ENCODE measurements at places on chromosomes 12 and 14.

DNA sequence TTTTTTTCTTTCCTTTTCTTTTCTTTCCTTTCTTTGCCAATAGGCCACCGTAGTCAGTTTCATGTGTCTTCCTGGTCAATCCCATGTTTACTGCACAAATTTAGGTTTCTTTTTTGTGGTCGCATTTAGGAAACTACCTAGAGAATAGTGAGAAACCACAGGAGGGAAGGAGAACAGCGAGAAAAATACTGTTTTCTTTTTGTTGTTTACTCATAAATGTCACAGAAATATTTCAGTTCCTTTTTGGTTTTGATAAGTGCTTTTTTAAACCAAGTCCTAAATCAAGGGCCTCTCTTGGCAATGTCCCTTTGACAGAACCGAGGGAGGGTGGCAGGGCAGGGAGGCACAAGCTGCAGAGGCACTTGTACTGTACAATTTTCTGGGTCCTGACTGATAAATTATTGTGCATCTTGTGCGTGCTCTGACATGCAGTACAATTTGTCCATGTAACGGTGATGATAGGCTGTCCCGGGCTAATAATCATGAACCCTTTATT, 326.1 kb downstream of the CACNA1C start:
- DNase-seq = no peak

- DNase-seq = peak; percentile 37
Observed at GRCh38 chr12:27780612-27781408, 774 bp upstream of the MANSC4 start.

- DNase-seq = no peak
Observed at GRCh38 chr12:131119936-131120335, 166.2 kb downstream of the ADGRD1 start.

- no peak for DNase-seq
Observed at GRCh38 chr12:104279164-104279563, 24.4 kb upstream of the EID3 start.

GRCh38 chr12:53103860-53104305, 597 bp downstream of the SOAT2 start:
- no peak for DNase-seq

GRCh38 chr12:466039-466438, 6.3 kb downstream of the B4GALNT3 start:
- no peak for DNase-seq

DNA sequence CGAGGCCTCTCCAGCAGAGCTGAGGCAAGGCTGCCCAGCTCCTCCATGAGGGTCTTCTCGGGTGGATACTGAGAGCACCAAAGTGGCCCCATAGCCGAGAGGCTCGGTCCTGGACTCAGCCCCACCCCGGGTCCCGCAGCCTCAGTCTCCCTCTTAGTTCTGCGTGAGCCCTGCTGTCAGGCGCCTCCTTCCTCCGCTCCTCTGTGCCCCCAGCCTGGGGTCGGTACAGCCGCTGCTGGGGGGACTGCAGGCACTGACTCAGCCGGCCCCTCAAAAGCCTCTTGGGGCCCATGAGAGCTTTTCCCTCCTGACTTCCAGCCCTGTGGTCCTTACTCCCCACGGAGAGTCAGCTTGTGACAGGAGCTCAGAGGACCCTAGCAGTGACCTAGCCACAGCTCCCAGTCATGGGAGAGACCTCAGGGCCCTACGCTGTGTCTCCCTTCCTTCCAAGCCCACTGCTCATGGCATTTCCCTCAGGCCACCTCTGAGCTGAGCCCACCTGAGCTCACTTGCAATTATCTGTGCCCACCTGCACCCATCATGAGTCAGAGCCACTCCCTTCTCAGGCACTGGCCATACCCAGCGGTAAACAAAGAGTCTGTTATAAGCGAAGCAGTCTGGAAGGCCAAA, 295.0 kb upstream of the RTL1 start:
- no peak for DNase-seq

DNA sequence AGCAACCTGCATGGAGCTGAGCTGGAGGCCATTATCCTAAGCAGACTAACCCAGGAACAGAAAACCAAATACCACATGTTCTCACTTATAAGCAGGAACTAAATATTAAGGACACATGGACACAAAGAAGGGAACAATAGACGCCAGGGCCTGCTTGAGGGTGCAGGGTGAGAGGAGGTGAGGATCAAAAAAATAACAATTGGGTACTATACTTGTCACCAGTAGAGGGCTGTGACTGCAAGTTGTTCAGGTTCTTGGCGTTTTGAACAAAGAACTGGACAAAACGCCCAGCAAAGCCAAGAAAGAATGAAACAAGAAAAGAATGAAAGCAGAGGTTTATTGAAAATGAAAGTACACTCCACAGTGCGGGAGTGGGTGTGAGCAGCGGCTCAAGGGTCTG, 208.5 kb upstream of the NEDD1 start:
- no peak for DNase-seq

- no peak for DNase-seq
Observed at GRCh38 chr12:106910202-106910601, 45.5 kb upstream of the TMEM263 start.

- DNase-seq = no peak
Observed at GRCh38 chr14:67940486-67941455, 121.2 kb downstream of the RAD51B start.

- no peak for DNase-seq
Observed at GRCh38 chr12:49344486-49345050, 2.1 kb upstream of the DNAJC22 start.

GRCh38 chr12:124278389-124279101, 16.3 kb upstream of the RFLNA start:
- no peak for DNase-seq

GRCh38 chr14:104196461-104197140, 58.2 kb downstream of the KIF26A start:
- DNase-seq = no peak
